ENCODE measurements at places on chromosomes 4 and X. TPM values are rescaled to one million over a fixed set of nuclear protein-coding genes. Genes with fewer than 3 reads are reported as not detected.

DMD gene
- 1.2 TPM for polyA plus RNA-seq

- no peak for DNase-seq
Observed at GRCh38 chrX:21993265-21993664, 38.9 kb upstream of the PHEX start.

- peak; percentile 3 for DNase-seq
Observed at GRCh38 chrX:5051831-5052491, 1176.7 kb downstream of the NLGN4X start.

PPA2 gene
- polyA plus RNA-seq = 118 TPM

- no peak for DNase-seq
Observed at GRCh38 chr4:102281171-102281839, 64.0 kb downstream of the SLC39A8 start.

DNA sequence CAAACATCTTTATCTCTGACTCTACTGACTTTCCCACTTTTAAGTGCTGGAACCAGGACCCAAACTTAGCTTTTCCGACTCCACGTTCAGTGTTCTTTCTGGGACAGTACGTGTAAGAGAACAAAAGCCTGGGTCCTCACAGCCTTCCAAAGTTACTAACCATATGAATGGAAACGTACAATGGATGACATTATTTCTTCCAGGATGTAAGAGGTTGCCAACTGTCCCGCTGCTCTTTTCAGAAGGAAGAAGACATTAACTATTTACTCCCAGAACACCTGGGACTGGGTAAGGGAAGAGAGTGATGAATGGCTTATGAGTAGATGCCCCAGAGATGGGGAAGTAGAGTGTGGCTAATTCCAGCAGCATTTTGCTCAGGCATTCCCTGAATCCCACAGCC is 114.7 kb downstream of the TRAPPC11 start:
- no peak for DNase-seq

GRCh38 chr4:61202638-61203435 is 2.7 kb downstream of the ADGRL3 start:
- no peak for DNase-seq

KLHL4 gene
- not detected for polyA plus RNA-seq

DNA sequence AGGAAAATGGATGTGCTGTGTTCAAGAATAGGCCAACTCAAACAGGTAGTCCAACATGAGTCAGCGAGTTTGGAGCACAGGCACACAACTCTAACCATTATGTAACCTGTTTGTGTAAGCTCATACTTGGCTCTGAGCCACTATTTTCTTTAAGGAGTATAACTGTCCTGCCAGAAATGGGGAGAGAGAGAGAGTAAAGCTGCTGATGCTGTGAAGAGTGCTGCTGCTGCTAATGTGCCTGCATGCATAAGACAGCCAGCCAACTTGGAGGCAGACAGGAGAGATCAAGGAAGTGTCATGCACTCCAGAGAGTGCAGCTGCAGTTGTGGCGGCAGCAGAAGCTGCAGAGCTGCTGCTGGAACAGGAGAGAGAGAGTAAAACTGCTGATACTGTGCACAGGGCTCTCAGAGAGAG is 11.7 kb upstream of the STATH start:
- DNase-seq = peak; percentile 76

BEX5 gene
- 1.1 TPM for polyA plus RNA-seq

- no peak for DNase-seq
Observed at GRCh38 chr4:80409809-80410208, 74.3 kb downstream of the CFAP299 start.

TMEM150C gene
- 0.07 TPM for polyA plus RNA-seq

DNA sequence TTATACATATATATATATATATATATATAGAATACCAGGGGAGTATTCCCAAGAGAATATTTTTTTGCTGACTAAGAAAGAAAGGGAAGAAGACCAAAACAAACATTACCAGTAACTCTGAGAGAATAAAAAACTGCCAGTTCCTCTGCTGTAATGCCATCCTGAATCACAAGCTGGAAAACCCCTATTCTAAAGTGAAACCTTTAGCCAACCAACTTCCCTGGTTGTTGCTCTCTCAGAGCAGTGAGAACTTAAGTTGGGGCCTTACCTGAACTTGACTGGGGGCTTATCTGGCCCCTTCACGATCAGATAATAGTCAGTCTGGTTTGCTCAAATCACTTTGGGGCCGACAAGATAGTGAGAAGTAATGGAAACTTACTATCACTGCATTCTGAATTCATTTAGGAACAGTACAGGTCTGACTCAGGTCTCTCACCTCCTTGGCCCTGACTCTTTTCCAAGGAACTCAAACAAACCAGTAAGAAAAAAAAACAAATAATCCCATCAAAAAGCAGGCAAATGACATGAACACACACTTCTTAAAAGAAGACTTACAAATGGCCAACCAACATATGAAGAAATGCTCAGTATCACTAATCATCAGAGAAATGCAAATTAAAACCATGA is 62.5 kb downstream of the CD40LG start:
- peak; percentile 33 for DNase-seq

GRCh38 chrX:25016361-25016671 is 551 bp upstream of the ARX start:
- no peak for DNase-seq

- DNase-seq = no peak
Observed at GRCh38 chr4:151302432-151302831, 23.0 kb downstream of the SH3D19 start.

All from foreskin keratinocyte (primary cell).